Mesendoderm (in vitro differentiated cells): ENCODE measurements at places on chromosomes 11 and 22.
A peak's percentile ranks its signal among the peaks of the same experiment; 100 is the strongest.

- DNase-seq: no peak
These were observed 44.2 kb downstream of the NAV2 start for GRCh38 chr11:19756675-19757475.

- DNase-seq: no peak
These were observed 16.9 kb upstream of the AMOTL1 start for GRCh38 chr11:94751218-94751609.

- no peak for DNase-seq
These were observed 84.4 kb downstream of the OR5AK2 start for GRCh38 chr11:57073128-57073527.

DNA sequence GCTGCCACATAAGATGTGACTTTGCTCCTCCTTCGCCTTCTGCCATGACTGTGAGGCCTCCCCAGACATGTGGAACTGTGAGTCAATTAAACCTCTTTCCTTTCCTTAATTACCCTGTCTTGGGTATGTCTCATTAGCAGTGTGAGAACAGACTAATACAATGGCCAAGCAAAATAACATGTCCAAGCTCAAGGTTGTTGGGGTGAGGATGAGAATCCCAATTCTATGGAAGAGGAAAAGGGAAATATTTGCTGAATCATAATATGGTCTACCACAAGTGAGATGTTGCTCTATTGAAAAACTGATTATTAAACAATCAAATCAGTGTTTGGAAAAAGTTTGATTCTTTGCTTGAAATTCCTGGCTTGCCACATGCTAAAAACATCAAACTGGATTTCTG, 48.7 kb upstream of the LRRC4C start:
- DNase-seq: no peak

- peak; percentile 36 for DNase-seq
These were observed 517.4 kb downstream of the BUD13 start for GRCh38 chr11:116255321-116255953.

- peak; percentile 34 for DNase-seq
These were observed 1356.2 kb downstream of the FAM181B start for GRCh38 chr11:81377418-81377817.

DNA sequence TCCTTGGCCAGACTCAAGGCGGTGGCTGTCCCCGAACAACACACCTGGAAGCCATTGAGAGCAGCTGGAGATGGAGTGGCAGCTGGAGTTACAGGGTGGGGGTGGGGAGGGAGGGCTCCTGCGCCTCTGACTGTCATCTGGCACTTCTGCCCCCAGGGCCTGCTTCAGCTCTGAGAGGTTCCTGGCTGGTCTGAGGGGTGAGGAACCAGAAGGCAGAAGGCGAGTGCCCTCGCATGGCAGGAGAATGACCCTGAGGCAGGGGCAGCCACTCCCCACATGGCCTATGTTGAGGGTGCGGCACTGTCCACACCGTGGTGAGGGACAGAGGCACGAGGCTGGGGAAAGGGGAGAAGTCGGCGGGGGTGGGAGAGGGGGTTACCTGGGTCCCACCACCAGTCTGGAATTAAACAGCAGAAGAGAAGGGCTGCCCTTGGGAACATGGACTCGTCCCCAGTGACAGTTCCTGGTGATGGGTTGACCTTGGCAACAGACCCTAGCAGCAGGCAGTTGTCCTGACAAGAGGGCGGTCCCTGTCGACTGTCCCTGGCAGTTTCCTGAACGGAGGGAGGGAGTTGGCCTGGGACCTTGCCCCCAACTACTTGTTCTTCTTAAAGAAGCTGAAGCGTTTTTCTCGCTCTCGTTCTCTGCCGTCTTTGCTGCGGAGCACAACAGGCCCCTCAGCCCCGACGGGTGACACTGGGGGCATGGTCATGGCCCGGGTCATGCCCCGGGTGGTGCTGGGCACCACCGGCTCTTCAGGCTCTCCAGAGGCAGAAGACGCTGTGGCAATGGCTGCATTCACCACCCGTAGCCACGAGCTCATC, 7.8 kb upstream of the RBM4B start:
- DNase-seq: no peak

DNA sequence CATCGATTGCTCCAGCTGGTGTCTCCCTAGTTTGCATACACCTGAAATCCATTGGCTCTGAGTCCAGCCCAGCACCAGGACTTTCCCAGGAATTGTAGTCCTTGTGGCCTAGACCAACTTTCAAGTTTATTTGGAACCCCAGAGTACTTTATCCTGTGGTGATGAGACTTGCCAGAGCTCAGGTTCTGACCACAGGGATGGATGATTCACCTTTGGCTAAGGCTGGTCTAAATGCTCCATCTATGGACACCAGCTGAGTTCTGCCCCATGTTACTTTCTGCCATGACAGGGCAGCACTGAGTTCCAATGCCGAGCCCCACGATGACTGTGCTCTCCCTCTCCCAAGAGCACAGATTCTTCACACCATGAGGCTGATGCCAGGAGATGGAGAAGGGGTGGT, 17.3 kb upstream of the INSC start:
- no peak for DNase-seq

- DNase-seq: no peak
These were observed 1.6 kb upstream of the BRD1 start for GRCh38 chr22:49829044-49829853.

GRCh38 chr11:211295-211694, 3.8 kb downstream of the RIC8A start:
- DNase-seq: no peak

- DNase-seq: peak; percentile 50
These were observed 11.6 kb downstream of the MMP3 start for GRCh38 chr11:102831489-102832440.

DNA sequence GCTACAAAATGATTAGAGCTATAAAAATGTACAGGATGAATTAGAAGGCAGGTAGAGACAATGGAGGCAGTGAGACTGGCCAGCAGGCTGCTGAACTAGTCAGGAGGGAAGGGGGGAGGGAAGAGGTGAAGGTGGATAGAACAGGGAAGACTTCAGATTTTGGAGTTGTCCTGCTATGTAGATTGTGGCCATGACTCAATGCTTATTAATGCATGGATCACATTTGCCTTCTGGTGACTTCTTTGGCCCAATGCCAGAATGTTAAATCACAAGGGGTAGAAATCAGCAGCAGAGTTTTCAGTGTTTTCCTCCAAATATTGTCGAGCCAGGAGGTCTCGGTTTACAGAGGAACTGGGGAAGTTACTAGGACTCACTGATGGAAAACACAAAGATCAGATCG, 346.6 kb downstream of the AASDHPPT start:
- DNase-seq: no peak

GRCh38 chr11:128902515-128903066, 11.4 kb downstream of the KCNJ5 start:
- peak; percentile 36 for DNase-seq

DNA sequence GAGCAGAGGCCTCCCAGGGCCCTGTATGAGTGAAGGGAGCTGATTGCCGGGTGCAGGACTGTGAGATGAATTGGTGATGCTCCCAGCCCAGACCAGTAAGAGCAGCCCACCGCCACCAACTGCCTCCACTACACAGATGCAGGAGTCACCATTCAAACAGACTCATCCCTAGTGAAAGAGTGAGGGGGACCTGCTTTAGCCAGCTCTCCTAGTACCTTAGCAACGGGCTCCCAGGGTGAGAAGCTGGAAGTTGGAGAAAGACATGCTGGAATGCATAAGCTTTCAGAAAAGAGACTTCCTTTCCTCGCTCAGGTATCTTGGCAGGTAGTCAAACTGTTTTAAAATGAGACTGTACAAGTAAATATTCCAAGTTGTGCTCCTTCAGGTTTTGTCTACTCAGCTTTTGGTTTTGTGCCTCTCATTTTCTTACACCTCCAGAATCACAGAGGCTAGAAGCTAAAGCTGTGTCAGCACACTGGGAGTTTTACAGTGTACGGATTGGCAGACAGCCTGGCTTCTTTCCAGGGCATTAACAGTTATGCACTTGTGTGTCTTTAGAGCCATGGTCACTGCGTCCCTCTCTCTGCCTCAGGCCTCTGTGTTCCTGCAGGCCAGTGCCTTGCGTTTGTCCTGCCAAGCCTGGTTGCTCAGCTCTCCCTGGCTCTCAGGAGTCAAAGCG, 146.2 kb downstream of the ATXN10 start:
- no peak for DNase-seq
